ENCODE measurements at places on chromosomes 1 and 21.

DNA sequence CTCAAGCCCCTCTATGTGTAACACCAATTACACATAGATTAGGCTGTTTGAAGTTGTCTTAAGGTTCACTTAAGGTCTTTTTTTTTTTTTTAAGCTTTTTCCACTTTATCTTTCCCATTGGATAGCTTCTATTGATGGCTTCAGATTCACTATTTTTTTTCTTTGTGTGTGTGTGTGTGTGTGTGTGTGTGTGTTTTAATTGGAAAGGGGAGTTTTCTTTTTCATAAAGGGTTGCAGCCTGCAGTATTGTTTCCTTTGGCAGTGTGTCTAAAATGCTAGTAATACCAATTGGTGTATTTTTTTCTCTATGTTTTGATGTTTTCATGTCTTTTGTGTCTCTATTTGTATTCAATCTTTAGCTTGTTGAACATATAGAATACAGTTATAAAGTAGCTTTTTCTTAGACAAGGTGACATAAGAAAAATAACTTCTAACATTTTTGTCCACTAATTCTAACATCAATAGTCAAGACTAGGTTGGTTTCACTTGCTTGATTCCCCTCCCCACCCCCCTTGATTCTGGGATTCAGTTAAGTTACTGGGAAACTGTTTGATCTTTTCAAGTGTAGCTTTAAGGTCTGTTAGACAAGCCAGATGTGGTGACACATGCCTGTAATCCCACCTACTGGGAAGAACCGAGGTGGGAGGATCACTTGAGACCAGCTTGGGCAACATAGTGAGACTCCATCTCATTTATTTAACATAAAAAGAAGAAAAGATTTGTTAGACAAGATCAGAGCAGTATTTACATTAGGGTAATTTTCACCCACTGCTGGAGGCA is 21.4 kb downstream of the PRRC2C start:
- DNase-seq: no peak

DNA sequence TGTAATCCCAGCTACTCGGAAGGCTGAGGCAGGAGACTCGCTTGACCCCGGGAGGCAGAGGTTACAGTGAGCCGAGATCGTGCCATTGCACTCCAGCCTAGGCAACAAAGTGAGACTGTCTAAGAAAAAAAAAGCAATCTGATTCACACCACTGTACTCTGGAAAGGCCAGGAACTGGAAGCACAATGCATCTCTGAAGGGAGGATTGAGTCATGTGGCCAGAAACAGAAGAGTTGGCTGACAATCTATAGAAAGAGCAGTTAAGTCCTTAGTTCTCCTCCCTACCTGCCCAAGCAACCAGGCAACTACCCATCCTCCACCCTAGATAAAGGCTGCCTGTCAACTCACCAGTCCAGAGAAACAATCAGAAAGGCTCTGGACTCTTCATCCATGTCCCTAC is 45.9 kb downstream of the PIK3R3 start:
- no peak for DNase-seq

- no peak for DNase-seq
Measured at GRCh38 chr1:192983349-192983980, 75.7 kb downstream of the UCHL5 start.

DNA sequence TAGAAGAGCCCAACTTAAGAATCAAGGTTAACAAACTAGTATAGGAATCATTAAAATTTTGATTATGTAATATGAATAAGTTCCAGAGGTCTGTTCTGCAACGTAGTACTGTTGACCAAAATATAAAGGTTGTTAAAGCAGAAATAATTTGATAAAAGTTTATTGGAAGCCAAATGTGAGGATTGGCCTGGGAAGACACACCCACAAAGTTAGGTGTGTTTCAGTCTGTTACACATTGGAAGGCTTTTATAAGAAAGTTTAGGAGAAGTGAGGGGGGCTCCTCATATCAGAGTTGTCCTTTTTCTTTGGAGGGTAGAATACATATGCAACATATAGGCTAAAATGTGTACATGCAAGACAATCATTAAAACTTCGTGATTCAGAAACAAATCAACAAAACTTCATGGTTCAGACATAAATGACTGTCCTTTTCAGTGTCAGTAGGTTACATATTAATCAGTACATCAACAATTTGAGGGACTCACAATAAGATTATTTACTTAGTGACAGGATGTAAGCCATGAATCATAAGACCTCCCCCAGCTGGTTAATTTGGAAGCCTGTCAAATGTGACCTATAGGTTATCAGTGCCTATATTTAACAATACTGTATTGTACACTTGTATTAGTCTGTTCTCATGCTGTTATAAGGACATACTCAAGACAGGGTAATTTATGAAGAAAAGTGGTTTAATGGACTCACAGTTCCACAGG is 245.0 kb upstream of the B3GALT2 start:
- no peak for DNase-seq

- DNase-seq: no peak
Measured at GRCh38 chr1:180213401-180214170, 16.5 kb upstream of the LHX4 start.

DNA sequence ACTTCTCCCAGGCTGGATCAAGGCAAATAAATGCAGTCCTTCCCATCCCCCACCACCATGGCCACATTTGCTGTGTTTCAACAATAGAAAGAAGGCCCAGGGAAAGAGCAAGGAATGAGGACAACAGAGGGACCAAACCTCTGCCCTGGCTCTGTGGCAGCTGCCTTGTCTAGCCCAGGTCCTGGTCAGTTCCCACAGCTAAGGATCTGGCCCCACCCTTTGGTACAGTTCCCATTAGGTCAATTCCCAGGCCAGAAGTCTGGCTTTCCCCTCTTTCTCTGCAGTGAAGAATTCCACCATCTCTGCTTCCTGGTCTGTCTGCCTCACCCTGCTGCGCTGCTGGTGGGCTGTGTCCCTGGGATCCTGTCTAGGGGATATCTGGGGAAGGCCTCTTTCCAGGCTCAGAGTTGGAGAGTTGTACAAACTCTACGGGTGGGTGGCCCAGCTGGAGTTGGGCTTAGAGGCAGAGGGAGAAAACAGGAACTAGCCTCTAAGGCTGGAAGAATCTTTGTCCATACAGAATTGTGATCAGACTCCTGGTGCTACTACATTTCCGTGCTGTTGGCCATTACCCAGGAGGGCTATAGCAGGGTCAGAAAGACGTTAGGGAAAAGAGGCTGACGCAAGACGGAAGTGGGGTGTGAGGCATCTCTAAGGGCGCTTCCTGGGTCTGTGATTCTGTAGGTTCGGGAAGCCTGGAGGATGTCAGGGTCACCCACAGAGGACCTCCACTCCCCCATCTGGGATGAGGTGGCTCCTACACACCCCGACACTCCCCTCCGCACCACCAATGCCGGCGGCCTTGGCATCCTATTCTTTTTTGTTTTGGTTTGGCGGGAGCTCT is 953 bp upstream of the NDUFS2 start:
- peak; percentile 80 for DNase-seq

DNA sequence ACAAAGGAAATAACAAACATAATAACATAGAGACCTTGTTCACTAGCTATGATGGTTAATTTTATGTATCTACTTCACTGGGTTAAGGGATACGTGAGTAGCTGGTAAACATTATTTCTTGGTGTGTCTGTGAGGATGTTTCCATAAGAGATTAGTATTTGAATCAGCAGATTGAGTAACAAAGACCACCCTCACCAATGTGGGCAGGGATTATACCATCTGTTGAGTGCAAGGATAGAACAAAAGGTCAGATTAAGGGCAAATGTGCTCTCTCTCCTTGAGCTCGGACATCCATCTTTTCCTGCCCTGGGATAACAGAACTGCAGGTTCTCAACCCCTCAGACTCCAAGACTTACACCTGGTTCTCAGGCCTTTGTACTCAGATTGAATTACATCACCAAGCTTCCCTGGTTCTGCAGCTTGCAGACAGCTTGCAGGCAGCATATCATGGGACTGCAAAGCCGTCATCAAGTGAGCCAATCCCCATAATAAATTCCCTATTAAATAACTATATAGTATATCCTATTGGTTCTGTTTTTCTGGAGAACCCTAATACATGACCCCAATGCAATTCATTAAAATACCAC is 9.2 kb downstream of the SPATA6 start:
- DNase-seq: no peak

All from HS-5 (cell line).